ENCODE measurements at places on chromosomes 13 and 19.

DNA sequence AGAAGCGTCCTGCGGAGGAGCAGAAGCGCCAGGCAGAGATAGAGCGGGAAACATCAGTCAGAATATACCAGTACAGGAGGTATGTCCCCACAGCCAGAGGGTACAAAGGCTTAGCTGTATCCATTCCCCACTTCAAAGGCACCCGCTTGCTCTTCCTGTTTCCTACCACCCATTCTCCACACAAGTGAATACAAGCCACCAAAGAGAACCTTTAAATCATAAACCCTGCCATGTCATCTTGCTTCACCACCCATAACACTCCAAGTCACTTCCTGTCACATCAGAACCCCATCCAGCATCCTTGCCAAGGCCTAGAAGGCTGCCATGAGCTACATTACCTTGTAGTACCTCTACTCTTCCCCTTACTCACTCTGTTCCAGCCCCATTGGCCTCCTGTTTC is 205.8 kb downstream of the LMO7 start:
- no peak for DNase-seq

DNA sequence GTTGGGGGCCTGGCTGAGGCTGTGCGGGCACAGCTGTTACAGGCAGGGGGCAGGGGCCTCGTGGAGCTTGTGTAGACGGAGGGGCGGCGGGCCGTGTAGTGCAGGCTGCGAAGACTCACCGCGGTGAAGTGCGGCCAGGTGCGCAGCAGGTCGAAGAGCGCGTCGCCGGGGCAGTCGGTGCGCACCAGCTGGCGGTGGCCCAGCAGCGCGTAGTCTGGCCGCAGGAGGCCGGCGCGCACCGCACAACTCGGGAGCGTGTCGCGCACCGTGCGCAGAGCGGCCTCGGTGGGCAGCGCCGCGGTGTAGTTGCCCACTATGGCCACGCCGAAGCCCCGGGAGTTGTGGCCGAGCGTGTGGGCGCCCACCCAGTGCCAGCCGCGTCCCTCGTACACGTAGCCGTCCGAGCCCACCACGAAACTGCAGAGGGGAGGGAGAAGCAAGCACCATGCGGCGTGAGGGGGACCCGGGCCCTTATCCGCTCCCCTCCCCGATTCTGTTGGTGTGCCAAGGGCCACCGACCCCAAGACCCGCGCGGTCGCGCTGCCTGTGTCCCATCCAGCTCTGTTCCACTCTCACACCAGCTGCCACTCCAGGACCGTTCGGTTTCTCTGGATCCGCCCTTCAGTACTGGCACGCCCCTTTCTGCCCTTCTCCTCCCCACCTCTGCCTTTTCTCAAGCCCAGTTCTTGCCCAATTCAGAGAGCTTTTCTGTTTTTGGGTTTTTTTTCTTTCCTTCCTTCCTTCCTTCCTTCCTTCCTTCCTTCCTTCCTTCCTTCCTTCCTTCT is 5.4 kb upstream of the RASAL3 start:
- DNase-seq = no peak

GRCh38 chr13:113816946-113817859 is 46.7 kb downstream of the GAS6 start:
- DNase-seq = peak; percentile 70

- no peak for DNase-seq
These were observed 373 bp downstream of the TNFAIP8L1 start for GRCh38 chr19:4639531-4640246.

DNA sequence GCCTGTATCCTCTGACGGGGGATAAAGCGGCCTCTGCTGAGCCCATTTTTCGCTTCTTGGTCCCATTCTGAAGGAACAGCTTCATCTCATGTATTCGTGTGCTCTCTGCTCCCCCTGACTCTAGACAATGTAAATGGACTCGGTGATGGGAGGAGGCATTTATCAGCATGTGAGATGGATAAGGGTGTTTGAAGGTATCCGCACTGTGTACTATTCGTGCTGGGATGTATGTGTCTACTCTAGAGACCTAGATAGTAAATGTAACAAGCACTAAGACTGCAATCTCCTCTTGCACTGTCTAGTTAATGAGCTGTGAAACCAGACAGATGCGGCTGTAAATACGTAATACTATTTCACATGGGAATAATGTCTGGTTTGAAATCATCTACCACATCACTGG is 134.6 kb upstream of the ARGLU1 start:
- no peak for DNase-seq

DNA sequence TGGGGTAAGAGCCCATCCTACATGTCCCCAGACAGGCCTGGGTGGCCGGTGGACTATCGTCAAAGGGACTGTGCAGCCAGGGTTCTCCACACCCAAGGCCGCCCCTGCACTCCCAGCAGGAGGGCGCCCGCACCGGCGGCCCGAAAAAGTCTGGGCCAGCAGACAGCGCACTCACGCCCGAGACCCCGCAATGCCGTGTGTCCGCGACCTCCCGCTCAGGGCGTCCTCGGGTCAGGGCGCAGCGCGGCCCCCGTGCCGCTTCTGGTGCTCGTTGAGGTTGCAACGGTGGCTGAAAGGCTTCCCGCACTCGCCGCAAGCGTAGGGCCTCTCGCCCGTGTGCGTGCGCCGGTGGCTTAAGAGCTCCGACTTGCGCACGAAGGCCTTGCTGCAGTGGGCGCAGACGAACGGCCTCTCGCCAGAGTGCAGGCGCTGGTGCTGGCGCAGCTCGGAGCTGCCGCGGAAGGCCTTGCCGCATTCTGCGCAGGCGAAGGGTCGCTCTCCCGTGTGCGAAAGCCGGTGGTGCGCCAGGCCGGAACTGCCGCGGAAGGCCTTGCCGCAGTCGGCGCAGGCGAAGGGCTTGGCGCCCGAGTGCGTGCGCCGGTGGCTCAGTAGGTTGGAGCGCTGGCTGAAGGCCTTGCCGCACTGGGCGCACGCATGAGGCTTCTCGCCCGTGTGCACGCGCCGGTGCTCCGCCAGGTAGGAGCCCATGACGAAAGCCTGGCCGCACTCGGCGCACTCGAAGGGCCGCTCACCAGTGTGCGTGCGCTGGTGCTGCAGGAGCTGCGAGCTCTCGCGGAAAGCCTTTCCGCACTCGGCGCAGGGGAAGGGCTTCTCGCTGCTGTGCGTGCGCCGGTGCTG is 2.8 kb upstream of the A1BG start:
- DNase-seq = no peak

- no peak for DNase-seq
These were observed 110.0 kb upstream of the DACH1 start for GRCh38 chr13:71977028-71977427.

GRCh38 chr13:28449826-28450773 is 44.8 kb downstream of the FLT1 start:
- peak; percentile 26 for DNase-seq

DNA sequence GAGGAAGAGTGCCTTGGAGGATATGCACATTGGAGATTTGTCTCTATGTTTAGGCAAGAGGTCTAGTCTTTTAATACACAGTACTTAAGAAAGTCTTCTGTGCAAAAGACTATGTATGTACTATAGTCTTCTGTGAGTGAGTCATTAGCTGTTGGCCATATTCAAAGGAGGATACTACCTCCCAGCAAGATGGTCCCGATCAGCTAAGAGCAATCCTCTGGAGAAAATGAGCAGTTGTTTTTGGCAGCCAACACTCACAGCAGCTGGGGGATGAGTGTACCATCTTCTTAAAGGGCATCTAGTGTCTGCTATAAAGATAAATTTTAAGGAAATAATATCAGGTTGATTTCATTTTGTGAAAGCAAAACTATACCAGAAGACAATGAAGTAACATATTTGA is 487.8 kb downstream of the KCTD12 start:
- DNase-seq = no peak

DNA sequence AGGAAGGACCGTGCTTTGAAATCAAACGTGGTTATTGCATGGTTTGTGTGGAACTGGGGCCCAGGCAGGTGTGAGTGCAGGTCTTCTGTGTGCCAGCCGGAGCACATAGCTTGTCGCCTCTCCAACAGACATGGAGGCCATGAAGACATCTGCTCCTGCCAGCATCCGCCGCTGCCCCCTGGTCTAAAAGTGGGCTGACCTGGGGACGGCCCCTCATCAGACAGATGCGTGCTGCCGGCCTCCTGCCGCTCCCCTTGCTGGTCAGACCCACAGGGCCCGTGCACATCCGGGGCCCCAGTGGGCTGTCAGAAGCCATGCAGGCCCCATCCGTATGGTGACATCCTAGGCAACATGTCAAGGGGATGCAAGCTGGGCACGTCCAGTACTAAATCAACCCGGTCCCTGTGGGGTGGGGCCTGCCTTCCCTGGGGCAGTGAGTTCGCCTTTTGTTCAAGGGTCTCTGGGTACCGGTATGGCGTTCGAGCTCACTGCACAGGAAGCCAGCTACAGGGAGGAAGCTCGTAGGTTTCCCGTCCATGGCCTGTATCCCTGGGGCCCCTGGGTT is 88.0 kb upstream of the MCF2L start:
- DNase-seq = no peak

DNA sequence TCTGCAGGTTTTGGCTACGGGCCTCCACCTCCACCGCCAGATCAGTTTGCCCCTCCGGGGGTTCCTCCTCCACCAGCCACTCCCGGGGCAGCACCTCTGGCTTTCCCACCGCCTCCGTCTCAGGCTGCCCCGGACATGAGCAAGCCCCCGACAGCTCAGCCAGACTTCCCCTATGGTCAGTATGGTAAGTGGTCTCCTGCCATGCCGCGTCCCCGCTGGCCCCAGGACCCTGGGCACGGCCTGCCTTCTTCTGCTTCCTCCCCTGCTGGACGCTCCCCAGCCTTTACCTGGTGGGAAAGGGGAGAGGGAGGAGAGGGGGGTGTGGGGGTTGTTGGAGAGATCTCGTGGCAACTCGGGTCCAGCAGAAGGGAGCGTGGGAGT is 5.7 kb upstream of the RPS15 start:
- DNase-seq = no peak

- DNase-seq = no peak
These were observed 164.9 kb downstream of the UFM1 start for GRCh38 chr13:38514575-38514974.

DNA sequence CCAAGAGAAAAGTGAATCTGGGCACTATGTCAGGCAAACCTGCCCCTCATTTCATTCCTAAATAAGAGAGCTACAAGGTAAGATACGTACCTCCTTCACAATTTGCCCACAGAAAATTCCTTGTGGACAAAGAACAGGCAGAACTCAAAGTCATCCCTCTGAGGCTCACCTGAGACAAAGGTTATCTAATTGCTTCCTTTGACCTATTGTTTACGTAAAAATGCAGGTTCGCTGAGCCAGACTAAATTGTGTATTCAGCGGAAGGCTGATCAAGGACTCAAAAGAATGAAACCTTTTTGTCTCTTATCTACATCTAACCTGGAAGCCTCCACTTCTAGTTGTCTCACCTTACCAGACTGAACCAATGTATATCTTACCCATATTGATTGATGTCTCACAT is 213.3 kb downstream of the POSTN start:
- DNase-seq = no peak

DNA sequence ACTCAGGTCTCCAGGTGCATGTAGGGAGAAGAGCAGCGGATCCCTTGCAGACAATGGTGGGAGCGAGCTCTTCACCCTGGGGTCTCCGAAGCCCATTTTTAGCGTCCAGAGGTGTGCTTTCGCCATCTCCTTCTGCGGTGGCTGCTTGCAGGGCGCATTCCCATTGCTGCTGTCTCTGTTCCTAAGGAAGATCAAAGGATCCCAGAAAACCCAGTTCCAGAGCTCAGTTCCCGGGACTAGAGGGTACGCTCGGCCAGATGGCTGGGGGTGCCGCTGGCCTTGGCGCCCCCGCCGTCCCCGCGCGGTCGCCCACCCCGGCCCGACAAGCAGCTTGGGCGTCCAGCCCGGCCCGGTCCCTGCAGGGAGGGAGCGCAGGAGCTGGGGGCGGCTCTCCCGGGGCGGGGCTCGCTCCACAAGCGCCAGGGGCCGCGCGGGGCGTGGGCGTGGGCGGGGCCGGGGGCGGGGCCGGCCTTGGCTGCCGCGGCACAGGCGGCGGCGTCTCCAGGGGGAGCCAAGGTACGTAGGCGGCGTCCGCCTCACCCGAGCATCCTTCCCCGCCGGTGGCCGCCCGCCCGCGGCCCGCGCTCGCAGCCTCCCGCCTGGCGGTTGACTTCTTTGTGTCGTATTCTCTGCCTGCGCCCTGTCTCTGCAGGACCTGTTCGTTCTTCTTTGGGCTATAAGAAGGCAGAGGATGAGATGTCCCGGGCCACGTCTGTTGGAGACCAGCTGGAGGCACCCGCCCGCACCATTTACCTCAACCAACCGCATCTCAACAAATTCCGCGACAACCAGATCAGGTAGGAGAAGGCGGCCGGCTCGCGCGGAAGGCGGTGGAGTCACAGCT is 96.8 kb downstream of the ATP8A2 start:
- no peak for DNase-seq

GRCh38 chr19:6220385-6221191 is 59.2 kb downstream of the MLLT1 start:
- no peak for DNase-seq

DNA sequence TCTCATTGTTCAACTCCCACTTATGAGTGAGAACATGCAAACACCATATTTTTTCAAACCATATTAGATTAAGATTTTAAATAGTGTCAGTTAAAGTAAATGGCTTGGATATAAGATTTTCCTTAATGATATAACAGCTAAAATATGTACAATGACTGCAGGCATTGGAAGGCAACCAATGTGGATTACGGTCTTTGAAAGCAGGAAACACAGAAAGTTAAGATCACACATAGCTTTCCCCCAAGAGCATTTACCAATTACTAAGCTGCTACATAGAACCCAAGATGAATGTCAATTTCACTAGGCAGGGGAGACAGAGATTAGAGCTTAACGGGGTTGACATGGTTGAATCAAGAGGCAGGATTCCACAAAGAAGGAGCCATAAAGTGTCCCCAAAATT is 173.2 kb upstream of the TRPC4 start:
- no peak for DNase-seq

- DNase-seq = no peak
These were observed 16.4 kb downstream of the FREM2 start for GRCh38 chr13:38703255-38703654.

DNA sequence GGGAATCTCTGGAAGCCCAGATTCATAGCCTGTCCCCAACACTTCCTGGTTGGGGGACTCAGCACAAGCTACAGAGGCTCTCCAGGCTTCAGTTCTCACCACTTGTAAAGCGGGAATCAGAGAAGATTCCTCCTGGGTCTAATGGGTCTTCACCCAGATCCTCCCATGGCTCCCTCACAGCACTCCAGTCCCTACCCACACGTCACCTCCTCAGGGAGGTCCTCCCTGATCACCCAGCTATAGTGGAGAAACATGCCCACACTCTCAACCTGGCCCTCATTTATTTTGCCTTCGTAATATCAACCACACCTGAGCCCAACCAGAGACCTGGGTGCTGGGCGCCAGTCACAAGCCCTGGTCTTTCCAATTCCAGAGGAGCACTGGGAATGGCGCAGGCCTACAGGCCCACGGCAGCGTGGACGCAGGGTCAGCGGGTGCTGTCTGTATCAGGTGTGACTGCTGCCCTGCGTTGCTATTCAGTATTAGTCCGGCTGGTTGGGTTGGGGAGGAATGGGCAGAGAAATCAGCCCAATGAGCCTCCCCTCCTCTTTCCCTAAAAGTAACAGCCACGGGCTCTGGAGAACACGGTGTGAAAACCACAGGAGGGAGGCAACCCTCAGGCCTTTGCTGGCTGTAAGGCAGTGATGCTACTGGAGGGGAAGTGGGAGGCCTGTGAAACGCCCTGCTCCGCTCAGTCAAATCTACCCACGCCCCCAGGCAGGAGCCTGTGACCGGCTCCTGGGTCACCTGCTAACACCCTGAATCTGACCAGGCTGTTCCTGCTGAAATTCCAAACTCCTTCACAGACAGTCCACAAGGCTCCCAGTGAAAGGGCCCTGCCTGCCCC is 5.2 kb downstream of the AKT2 start:
- DNase-seq = no peak

- no peak for DNase-seq
These were observed 1.0 kb upstream of the BCAM start for GRCh38 chr19:44807652-44808462.

Data from skin of body (tissue), 3 donors.